ENCODE measurements at places on chromosomes 12 and 14. TPM values are rescaled to one million over a fixed set of nuclear protein-coding genes. Genes with fewer than 3 reads are reported as not detected.

The GALNT9 gene
- 4.8 TPM for total RNA-seq

The CD69 gene
- 0.40 TPM for total RNA-seq

The AMN gene
- 3.5 TPM for total RNA-seq

The DYRK2 gene
- total RNA-seq, result 53.7 TPM

The IL23A gene
- 0.51 TPM for total RNA-seq

The POTEM gene
- total RNA-seq, result not detected

The C3AR1 gene
- total RNA-seq, result not detected

The SELPLG gene
- total RNA-seq, result 0.47 TPM

The CLEC14A gene
- total RNA-seq, result not detected

The LRRK2 gene
- total RNA-seq, result 1.7 TPM

The SDR9C7 gene
- 0.29 TPM for total RNA-seq

The AQP6 gene
- total RNA-seq, result 0.16 TPM

The HOXC10 gene
- total RNA-seq, result 0.95 TPM

- no peak for DNase-seq
These were observed 23.8 kb downstream of the ATP6V1D start for GRCh38 chr14:67335781-67336180.

DNA sequence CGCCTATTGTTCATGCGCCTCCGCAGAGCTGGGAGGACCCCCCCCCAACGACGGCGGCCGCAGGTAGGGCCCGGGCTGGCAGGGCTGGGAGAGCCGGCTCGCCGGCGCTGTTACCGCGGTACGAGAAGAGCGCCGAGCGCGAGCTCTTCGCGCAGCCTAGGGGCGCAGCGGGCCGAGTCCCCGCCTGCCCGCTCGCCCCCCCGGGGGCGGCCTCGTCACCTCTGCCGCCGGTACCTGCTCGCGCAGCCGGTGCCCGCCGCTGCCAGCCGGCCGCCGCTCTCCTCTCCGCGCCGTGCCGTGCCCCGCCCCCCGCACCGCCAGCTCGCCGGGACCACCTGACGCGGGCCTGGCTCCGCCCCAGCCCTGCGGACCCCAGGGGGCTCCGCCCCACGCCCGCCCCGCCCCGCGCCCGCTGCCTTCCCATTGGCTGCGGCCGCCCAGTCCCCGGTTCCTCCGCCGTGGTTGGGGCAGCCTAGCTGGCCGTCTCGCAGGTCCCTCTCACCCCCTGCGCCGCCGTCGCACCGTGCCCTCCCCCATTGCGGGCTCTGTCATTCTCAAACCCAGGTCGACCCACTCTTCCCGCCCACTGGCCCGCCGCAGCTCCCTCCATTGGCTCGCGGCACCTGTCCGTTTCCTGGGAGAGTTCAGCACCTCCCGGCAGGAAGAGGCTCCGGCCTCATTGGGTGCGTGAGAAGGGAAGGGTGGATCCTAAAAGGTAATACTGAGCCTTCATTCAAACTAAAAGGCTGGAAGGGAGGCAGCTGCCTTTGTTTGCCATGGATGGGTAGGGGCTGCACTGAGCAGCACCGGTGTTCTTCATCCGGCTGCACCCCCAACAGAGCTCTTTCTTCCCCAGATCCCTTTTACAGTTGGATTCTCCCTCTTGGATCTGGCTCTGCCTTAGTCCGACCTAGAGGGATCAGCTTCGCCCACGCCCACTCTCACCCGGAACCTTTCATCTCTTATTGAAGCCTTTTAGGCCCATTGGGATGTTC, at the start of gene MAP3K9:
Gene MAP3K9 (minus strand): TSS at position 289 of the 995 bp plus-strand sequence. CDS start 342 bp downstream, outside the sequence.
- peak; percentile 92 for DNase-seq

DNA sequence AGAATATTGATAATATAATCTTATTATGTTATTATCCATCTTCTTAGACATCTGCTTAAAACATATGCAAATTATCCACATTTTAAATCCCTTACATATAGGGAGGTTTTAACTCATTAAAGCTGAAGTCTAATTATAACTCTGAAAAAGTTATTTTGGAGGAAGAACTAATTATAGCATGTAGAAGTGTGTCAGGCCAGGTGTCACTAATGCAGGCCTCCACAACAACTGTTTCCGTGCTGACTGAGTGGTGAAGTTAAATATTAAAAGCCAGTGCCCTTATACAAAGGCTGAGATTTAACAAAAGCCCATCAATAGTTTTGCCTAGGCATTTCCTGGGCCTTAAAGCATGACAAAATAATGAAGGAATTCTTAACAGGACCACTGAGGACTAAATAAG, 157.4 kb downstream of the LRRK2 start:
- DNase-seq, result no peak

DNA sequence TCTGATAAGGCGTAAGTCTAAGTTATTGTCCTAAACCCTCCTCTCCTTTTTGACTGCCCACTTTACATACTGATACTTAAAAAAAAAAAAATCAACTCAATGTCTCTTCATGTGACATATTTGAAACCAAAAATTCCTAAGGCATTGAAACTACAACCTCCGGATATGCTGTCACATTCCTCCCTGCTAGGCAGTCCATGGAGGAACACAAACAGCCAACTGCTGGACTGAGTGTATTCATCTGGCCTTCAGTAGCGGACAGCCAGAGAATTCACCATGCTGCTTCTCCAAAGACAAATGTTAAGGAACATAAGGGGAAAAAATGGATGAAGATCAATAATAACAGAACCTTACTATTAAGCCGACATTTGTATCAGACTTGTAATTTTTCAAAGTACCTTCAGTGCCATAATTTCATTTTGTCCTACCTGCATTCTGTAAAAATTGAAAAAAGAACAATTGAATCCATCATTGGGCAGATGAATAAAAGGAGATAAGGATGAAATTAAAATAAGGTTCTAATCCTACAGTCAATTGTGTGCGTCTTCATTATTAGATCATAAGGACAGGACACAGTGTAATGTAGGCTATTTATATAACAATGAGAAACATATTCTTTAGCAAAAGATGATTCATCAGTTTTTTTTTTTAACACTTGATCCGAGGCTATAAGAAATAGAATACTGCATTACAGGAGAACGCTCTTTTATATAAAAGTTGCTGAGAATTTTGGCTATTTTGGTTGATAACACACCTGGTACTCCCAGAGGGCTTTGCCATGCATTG, 12.2 kb downstream of the RERG start:
- DNase-seq, result no peak

DNA sequence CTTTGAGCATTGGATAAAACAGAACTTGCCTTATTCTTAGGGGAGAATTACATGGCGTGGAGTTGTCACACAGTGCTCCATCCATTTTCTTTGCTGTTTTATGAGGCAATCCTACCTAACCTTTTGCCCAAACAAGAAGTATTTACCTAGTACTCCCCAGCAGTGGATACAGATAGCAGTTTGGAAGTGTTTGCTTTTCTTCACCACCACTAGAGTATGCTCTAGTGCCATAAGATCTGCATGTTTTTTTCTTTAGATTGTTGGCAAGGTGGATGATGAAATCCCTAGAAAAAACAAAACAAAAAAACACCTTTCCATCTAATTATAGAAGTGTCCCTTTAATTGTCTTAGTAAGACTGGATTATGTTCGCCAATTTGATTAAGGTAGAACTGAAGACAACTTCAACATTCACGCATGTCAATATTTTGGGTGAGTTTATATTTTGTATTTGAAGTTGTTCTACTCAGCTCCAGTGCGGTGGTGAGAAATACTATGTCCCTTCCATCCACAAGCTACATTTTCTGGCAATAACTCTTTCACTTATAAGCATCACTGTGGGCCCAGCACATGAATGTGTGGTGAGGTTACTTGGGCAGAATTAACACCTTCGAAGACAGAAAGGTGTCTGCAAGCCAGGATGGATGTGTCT, 23.6 kb upstream of the TMEM260 start:
- DNase-seq, result no peak

DNA sequence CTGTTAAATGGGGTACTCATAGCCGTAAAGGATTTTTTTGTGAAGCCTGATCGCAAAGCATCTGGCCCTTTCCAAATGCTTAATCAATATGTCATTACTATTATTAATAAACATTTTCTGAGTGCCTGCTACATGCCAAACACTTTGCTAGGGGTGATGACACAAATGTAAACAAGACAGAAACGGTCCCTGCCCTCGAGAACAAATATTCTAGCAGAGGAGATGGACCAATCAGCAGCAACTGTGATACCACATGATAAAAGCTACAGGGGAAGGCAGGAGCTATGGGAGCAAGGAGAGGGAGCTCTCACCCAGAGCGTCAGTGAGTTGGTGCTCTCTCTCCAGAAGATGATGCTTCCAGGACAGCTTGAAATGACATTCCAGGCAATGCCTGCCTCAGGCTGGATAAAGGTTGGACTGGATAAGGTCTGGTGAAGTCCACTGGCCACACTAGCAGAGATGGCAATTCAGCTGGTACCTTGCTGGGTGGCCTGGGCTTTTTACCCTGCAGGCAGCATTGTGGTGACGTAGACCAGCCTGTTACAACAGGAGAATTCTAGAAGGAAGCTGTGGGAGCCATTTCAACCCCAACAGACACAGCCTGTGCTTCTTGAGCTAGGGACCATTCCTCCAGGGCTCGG, 41.1 kb downstream of the ERH start:
- DNase-seq, result no peak

DNA sequence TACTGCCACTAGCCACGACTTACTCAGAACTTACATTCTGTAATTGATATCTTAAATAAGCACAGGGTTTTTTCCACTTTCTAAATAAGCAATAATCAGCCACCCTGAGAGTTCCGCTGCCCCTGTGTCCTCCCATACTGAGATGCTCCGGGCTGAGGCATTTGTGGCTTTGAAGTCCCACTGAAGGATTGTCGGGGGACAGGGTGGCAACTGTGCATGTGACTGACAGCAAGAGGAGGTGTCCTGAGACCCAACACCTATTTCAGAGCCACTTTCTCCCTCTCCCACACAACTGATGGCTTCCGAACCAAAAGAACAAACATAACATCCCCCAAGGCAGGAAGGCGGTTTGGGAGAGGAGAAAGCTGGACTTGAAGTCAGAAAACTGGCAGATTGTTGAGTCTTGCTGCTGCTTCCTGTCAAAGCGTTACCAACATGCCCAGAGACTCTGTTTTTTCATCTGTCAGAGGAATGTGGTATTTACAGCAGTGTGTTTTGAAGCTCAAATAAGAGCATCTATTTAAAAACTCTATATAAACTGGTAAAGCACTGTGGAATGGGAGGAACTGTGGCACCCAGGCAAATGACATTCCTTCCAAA, 157.9 kb upstream of the FKBP4 start:
- no peak for DNase-seq

GRCh38 chr12:114006482-114007425, 40.6 kb upstream of the RBM19 start:
- no peak for DNase-seq

DNA sequence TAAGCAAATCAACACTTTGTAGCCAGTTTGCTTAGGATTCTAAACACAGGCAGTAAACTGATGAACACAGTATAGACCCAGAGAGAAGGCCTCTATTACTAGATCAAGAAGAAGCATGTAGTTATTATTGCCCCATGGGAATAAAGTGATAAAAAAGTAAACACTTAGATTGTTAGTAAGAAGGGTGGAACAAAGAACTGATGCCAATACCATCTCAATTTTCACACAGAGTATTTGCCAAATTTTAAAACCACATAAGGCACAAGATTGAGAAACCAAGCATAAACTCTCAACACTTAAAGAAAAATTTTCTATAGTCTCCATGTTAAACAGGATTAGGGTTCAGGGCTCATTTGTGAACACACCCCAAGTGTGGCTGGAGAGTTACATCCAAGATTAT, 77.0 kb upstream of the SYT1 start:
- no peak for DNase-seq

GRCh38 chr12:29427964-29428363, 47.0 kb upstream of the ERGIC2 start:
- DNase-seq, result no peak

DNA sequence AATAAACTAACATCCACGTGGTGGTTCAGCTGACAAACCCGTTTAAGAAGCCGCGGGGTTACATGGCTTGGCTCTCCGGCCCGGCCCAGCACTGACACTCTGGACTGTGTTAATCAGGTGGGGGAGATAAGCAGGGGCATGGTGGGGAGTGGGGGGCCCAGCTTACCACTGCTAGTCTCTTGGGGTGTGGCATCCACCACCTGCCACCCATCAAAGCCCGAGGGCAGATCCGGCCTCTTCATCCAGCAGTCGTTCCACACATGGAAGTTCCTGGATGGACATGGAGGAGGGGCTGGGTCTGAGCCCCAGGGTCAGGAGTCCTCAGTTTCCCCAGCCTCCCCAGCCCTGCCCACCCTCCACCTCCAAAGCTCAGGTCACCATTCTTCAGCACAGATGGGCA, 4.9 kb downstream of the TGM1 start:
- DNase-seq, result no peak

DNA sequence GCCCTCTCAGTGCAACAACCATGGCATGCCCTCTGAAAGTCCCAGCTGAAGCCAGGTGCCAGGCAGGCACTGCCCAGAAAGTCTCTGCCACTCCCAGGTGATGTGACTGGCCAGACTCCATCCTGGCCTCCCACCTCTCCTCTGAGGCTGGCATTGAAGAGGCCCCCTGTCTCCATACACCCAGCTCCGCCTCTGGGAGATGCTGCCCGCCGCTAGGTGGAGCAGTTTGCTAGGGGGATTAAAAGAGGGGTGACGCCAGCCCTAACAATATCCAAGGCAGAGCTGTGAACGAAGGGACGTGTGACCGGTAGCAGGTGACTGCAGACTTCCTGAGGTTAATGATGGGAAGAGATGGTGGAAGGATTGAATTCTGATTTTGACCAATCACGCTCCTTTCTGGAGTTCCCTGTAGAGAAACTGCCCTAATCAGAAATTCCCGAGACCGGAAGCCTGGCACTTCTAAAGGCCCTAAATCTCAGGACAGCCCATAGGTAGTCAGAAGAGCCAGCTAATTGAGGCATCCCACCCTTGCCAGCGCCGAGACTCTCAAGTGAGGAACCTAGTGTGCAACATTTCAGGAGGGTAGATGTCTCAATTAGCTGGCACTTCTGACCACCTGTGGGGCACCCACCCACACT, 8.3 kb upstream of the PLEK2 start:
- no peak for DNase-seq

- no peak for DNase-seq
These were observed 87.5 kb downstream of the MIPOL1 start for GRCh38 chr14:37285220-37285619.

GRCh38 chr14:79890527-79890926, 320.8 kb downstream of the DIO2 start:
- DNase-seq, result no peak

- peak; percentile 81 for DNase-seq
These were observed at the start of gene FKBP4 for GRCh38 chr12:2794736-2795289. TSS of gene FKBP4 (plus strand) at chr12:2794970. CDS start at chr12:2795140, 170 bp downstream.

- no peak for DNase-seq
These were observed 168.5 kb upstream of the PELI2 start for GRCh38 chr14:55949708-55950107.

- no peak for DNase-seq
These were observed 18.0 kb upstream of the DYRK2 start for GRCh38 chr12:67630373-67631088.

GRCh38 chr14:95462491-95462890, 54.0 kb downstream of the SYNE3 start:
- no peak for DNase-seq

DNA sequence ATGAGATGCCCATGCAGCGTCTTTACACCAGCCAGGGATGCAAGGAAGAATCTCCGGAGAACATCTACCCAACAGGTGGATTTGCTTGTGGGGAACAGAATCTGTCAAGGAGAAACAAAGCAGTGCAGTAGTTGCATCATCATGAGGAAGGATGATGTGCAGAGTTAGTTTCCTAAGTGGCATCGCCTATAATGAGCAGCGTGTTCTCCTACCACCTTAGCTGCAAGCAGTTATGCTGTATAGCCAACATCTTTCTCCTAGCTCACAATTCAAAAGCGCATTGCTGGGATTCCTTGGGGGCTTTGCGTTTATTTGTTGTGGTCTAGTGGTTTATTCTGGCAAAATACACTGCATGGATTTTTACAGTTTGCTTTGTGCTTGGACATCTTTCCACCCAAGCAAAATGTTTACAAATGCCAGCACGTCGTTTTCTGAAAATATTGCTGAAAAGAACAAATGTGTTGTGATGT, 233.0 kb downstream of the RGS6 start:
- DNase-seq, result no peak

Data from mesothelial cell of epicardium (in vitro differentiated cells).